ENCODE measurements at places on chromosomes 1 and 21.

DNA sequence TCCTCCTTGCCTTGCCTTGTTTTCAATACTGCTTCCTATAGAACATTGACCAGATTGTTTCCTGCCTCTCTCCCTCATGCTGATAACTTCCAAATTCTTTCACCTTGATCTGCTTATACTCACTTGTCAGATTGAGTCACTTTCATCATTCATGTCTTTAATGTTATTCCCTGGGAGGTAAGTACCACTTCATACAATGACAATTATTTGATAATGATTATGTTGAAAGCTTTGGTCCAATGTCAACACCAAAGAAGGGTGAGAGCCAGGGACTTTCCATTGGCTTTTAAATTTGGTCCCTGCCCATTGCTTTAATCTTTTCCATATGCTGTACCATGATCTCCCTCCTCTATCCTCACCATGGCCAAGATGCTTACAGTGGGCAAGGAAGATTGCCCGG is 137.4 kb downstream of the SYT2 start:
- no peak for DNase-seq

GRCh38 chr1:55893155-55893554 is 678.0 kb upstream of the USP24 start:
- DNase-seq, result peak; percentile 63

- DNase-seq, result peak; percentile 76
These were observed 27.6 kb downstream of the C2CD2 start for GRCh38 chr21:41926117-41926806.

GRCh38 chr1:115718011-115718754 is 50.3 kb downstream of the CASQ2 start:
- DNase-seq, result no peak

DNA sequence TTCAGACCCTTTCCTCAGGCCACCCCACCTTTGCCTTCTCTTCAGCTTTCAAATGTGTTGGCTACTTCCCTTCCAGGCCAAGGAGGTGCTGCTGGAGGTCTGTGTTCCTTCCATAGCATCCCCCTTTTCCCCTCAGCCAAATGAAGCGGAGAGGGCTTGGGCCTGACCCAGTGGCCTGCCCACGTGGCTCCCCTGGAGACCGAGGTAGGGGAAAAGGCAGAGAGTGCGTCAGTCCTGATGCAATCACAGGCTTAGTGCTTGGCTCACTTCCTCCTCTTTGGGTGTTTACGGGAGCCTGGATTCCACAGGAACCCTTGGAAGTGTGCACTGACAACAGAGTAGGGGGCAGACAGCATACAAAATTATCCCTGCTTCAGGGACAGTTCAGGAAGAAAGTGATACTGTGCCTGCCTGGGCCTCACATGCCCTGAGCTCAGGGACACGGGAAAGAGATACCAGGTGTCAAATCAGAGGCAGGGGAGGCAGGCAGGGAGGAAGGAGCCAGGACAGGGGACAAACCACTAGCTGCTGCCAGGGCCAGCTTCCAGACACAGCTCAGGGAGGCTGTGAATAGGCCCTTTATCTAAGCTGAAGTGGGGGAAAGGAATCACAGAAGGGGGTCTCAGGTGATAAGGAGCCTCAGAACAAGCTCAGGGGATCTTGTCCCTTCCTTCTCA is 16.6 kb upstream of the PTP4A2 start:
- DNase-seq, result peak; percentile 97

DNA sequence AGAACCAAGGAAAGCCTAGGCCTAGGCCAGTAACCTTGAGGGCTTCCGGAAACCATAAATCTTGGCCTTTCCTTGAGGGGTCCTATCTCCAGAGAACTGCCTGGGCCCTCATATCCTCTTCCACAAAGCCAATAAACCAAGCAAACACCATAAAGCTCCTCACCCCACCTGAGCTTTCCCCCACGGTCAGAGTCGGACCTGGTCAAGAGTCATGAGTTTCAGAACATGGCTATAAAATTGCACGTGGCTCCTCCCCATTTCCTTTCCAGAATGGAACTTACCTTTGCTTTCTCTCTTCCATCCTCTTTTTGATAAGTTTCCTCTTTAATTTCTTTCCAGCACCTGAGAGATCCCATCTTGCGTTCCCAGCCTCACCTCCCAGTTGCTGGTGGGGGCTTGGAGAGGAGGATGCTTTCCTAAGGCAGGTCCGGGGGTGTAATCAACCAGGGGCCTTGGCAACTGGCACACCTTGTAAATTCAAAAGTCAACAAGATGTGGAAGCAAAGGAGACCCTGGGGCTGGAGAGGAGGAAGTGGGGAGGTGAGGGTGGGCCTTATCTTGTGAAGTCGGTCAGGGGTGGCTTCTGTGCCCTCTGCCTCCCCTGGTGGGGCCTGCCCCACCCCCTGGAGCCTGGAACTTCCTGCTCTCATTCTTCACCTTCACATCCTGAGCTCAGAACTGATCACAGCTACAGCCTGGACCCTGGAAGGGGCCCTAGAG is 259.9 kb downstream of the FOXD2 start:
- no peak for DNase-seq

GRCh38 chr1:20729990-20730689 is 2.4 kb downstream of the SH2D5 start:
- DNase-seq, result no peak

- DNase-seq, result no peak
These were observed 141.0 kb downstream of the CLIC6 start for GRCh38 chr21:34809822-34810221.

GRCh38 chr1:101683561-101683960 is 313.2 kb downstream of the OLFM3 start:
- no peak for DNase-seq

- DNase-seq, result no peak
These were observed 8.2 kb upstream of the IL22RA1 start for GRCh38 chr1:24151175-24151533.

GRCh38 chr1:46996659-46997281 is 26.7 kb upstream of the CYP4X1 start:
- peak; percentile 11 for DNase-seq

GRCh38 chr1:160623227-160623633 is 23.6 kb downstream of the SLAMF1 start:
- no peak for DNase-seq

DNA sequence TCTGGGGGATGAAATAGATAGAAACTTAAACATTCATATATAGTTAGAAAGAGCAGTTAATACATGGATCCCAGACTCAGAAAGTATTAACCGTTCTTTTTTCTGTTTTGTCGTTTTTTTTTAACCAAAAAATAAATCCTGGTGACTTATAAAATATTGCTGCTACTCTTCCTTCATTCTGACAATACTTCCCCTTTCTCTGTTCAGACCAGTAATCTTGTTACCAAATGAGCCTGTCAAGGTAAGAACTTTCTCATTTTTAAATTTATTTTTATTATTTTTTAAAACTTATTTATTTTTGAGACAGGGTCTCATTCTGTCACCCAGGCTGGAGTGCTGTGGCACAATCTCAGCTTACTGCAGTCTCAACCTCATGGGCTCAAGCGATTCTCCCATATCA is 13.7 kb downstream of the PTPN22 start:
- no peak for DNase-seq

DNA sequence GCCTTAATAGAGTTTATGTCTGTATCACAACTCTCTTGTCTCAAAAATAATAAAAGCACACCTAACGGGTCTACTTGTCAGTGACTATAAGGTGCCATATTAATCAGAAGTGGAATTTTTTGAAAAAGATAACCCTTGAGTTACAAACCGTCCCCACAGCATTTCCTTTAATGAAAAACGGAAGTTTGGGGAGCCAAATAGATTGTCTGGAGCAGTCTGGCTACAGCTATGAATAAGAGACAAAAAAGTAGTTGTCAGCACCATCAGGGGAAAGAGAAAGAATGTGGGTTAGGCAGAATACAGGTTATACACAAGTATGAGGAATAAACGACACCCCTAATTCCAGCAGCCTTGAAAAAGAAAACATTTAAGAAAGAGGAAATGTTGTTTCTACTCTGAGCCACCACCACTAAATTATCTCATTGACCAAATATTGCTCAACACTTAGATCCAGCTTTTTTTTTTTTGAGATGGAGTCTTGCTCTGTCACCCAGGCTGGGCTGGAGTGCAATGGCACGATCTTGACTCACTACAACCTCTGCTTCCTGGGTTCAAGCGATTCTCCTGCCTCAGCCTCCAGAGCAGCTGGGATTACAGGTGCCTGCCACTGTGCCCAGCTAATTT is 29.4 kb upstream of the USP24 start:
- DNase-seq, result peak; percentile 81

DNA sequence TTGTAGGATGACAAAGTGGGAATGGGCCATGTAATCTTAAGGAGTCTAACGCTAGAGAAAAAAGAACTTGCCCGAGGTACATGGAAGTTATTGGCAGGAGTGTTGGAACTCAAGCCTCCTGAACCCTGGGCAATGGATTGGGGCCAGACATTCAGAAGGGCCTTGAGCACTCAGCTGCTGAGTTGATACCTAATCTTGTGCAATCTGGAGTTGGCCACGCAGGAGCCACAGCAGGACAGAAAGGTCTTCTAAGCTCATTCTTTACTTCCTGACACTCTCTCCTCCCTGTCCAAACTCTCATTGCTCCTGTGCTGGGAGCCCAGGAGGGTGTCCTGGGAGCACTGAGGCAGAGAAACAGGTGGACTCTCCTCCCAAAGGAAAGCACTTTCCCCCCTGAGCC is 25.1 kb upstream of the CSF1 start:
- no peak for DNase-seq

DNA sequence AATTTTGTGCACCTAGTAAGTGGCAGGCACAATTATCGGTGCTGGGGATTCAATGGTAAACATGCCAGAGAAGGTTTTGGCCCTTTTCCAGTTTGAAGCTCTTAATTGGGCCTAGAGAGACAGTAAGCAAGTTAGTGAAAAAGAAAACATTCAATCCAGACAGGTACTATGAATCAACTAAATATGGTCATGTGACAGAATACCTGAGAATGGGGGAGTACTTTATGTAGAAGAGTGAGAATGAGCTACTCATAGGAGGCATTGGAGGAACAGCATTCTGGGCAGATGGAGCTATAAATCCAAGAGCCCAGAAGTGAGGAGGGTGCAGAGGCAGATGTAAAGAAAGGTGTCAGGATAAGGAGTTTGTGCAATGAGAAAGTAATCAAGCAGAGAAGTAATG is 1017.9 kb downstream of the ADGRL2 start:
- no peak for DNase-seq

DNA sequence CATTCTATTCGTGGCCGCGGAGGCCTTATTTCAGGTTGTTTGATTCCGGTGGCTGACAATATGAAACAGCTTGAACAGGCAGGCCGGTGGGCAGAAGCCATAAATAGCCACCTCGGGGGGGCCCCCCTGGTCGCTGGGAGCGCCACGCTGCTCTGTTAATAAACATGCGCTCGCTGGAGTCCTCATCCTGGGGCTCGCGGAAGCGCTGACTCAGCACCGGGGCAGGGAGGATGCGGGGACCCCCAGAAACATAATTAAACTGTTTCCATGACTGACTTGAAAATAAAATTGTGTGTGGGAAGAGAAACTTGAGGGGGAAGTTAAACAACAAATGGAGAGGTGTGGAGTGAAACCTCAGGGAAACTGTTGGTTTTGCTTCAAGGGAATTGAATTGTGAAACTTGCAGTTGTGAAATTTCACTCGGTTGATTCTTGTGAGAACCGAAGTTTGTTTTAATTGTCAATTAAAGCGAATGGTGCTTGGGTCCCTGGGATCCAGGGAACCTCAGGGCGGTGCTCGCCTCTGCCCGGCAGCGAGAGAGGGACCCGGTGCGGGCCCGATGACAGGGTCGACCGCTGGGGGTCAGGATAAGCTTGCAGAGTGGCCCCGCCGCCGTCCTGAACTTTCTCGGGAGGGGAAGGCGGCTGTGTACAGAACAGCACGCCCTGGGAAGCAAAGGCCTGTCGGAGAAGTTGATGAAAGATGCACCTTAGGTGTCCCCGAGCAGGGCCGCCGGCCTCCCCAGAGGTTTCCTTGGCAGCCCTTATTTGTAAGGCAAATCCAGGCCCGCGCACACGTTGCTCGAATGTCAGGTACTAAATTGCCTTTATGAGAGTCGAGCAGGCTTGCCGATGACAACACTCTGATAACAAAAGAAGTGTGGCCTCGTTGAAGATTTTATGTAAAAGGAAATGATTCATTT is 176.9 kb upstream of the LMO4 start:
- DNase-seq, result no peak

GRCh38 chr1:231417513-231417912 is 4.6 kb downstream of the EGLN1 start:
- DNase-seq, result no peak

GRCh38 chr1:243842978-243843511 is 7.0 kb downstream of the AKT3 start:
- peak; percentile 93 for DNase-seq

DNA sequence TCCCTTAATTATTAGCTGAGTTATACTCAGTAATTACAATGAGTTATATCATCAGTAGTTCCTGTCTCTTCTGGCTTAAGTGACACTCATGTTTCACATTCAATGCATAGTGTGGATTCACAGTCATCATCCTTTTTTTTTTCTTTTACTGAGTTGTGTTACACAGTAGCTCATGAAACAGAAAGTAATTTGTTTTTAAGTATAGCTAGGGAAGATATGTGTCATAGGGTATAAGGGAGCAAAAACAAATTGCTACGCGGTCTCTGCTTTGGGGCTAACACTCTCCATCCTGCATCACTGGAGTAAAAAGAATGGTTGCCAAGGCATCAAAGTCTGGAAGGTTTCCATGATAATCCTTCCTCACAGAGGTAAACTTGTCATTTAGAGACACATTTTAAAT is 971.7 kb upstream of the NCAM2 start:
- no peak for DNase-seq

DNA sequence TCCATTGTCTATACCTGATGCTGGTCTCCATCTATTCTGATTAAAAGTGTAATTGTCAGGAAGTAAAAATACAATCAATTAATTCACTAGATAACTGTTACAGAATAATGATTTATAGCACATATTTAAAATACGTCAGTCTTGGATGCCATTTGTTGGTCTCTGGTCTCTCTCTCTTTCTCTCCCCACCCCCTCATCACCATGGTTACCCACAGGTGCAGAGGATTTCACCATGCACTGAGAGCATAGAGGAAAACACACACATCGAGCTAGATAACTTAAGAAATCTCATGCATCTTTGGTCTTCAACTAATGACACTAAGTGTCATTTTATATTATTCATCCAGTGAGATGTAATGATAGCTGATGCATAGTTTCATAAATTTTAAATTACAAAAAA is 33.4 kb downstream of the LRRC53 start:
- DNase-seq, result no peak

DNA sequence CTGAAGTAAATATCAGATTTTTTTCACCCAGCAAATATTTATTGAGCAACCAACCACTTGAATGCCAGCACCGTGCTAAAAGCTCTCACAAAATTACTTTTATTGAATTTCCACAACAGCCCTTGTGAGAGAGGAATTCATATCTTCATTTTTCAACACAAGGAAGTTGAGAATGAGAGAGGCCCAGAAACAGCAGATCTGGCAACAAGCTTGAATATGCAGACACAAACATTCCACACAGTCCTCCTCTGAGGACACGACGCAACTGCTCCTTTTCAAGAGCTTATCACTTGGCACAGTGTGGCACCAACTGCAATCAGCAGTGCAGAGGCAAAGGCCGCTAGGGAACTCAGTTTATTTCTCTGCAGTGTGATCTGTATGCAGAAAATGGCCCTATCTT is 32.2 kb upstream of the IFNAR2 start:
- DNase-seq, result no peak

GRCh38 chr1:47669081-47669585 is 231.3 kb downstream of the FOXD2 start:
- no peak for DNase-seq

All from GM23248 (cell line).